T-cell (primary cell): ENCODE measurements at places on chromosomes 16 and 17. TPM values are rescaled to one million over a fixed set of nuclear protein-coding genes. Genes with fewer than 3 reads are reported as not detected.

DNA sequence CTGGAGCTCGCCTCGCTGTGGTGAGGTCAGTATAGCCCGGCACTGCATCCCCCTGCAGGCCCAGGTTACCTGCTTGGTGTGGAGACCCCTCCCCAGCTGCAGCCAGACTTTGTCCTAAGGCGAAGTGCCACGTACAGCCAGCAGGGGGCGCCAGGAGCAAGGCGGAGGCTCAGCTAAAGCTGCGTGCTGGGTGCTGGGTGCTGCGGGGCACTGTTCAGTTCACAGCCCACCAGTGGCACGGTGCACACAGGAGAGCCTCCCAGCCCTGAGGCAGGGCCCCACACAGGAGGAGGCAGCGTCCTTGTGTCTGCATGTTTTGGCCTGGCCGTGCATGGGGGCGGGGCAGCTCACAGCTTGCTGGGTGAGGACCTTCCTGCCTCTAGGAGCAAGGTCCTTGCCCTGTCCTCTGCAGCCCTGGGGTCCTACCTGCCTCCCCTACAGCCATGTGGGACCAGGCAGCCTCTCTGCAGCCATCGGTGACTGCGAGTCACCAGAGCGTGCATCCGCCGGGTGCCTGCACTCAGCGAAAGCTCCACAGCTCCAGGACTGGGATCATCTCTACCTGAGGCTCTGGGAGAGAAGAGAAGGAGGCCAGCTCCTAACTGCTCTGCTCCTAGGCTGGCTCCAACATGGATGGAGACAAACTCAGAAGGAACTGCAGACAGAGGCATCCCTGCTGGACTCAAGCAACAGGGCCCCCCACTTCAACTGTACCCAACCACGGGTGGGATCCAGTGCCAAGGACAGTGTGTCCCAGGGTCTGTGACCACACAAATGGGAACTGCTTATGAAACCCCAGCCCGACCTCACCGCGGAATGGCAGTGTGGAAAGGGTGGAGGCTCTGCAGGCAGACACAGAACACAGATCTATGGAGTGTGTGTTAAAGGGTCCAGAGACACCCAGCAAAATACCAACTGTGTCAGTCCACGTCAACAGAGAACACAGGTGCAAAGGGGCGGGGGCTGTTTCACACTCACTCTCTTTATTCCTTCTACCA lies 19.0 kb downstream of the SLC7A5 start:
- peak; percentile 76 for DNase-seq

- DNase-seq = no peak
These were observed 145.3 kb downstream of the FOXL1 start for GRCh38 chr16:86723689-86724088.

- no peak for DNase-seq
These were observed 6.9 kb upstream of the UTP6 start for GRCh38 chr17:31908386-31908785.

ASGR1 gene
- total RNA-seq = 0.82 TPM

KRT39 gene
- total RNA-seq = not detected

GRCh38 chr17:82052638-82053059 lies 951 bp downstream of the GPS1 start:
- no peak for DNase-seq

DNA sequence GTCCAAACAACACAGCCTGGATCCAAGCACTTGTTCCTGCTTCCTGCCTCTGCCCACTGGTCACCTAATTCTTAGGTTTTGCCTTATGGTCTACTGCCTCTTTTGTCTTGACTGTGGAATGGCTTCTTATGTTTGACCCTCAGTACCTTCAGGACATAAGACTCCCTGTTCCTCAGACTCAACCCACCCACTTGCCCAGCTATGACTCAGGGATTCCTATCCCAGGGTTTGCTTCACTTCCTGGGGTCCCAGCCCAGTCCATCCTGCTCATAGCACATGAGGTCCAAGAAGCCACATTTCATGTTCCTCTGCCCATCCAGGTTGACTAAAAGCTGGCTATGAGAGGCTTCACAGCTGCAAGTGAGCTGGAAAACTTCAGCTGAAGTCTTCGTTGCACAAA lies 320.9 kb upstream of the CDH5 start:
- DNase-seq = no peak

DNA sequence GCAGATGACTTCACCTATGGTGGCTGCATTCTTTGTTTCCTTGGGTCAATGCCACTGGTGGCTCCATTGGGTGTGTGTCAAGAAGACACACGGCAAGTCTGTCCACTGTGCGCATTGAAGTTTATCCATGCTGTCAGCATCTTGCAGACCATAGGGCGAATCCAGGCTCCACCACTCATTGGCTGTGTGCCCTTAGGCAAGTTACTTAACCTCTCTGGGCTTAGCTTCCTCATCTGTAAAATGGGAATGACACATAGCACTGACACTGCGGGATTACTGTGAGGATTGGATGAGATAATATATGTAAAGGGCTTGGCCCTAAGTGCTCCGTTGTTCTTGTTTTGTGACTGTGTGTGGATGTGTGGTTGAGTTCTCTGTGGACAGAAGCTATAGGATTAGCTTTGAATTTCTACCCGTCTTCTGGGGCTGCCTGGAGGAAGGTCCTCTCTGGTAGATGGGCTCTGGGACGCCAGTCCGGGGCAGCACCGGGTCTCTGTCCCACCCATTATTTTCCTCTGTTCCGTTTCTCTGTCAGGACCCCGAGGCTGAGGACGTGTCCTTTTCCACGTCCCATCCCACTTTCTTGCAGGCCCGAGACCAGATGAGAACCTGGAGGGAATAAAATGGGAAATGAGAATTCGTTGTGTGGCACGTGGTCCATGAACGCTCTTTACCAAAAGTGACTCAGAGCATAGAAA lies 178.4 kb downstream of the IRF8 start:
- DNase-seq = no peak

- DNase-seq = no peak
These were observed 22.7 kb upstream of the KCNJ12 start for GRCh38 chr17:21353326-21354010.

DNA sequence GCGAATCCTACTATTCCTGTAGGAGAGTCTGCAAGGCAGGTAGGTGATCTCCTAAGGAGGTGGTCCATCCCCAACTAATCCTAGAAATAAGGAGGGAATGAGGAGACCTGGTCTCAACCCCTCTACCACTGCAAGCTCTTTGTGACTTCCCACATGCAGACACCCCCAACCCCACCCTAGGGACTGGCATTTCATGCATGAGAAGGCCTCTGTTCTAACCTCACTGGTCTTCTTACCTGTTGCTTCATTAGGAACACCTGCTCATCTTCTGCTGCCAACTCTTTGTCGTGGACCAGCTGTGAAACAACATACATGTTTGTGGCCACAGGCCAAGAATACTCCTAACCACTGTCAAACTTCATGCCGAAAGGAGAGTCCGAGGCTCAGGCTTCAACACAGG lies 22.6 kb downstream of the DYNC1LI2 start:
- DNase-seq = no peak

DNA sequence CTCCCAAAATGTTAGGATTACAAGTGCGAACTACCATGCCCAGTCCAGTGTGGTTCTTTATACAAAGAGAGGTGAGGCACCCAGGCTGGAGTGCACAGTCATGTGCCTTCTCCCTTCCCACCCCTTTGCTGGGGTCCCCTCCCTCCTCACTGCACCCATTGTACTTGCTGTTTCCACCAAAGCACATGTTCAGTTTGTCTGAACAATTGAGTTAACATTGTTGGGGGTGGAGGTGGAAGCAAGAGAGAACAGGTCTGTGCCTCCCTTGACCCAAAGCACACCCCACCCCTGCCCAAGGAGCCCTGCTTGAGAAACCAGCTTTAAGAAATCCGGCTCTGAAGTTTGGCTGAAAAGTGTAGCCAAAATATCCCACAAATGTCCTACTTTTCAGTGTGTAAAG lies 142.3 kb upstream of the CDH5 start:
- DNase-seq = no peak

DNA sequence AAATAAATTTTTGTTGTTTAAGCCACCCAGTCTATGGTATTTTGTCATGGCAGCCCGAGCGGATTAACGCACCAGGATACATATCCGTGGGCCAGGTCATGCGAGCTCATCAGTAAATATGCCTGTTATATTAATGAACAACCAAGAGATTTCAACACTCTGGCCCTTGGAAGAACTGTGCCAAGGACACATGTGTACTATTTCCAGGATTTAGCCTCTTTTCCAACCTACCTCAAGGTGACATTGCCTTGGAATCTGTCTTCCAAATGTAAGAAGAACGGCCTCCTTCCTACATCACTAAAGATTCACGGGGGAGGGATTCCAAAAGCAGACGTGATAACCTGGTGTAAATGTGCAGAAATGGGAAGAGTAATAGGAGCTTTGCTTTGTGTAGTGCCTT lies 72.8 kb upstream of the DYNLRB2 start:
- no peak for DNase-seq

DNA sequence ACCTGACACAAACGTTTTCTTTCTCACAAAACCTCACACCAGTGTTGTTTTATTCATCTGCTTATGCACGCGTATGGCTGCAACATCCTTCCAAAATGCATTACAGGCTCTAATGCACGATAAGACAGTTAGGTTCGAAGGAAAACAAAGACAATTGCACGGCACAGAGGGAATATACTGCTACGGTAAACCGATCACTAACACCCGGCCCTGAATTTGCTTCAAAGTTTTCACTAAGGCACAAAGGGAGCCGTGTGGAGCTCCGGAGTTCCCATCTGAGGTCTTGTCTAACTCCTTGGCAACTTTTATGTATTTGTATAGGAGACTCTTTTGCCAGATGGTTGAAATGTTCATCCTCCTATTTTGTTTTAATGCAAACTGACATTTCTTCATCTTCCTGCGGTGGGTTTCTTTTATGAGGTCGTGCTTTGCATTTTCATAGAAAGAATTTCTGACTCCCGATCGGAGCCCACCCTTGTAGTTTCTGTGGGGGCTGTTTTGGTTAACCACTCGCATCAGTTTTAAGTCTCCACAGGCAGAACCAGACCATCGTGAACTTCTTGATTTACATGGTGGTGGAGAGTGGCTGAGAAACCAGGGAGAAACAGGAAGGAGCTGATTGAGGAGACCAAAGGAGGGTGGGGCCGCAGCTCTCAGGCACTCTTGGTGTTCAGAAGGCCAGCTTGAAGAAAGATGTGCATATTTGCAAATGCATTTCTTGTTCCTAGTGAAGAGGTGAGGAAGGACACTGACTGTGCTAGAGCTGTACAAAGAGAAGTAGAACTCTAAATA lies 516.8 kb downstream of the MAF start:
- DNase-seq = no peak
